Stimulated activated CD4-positive, alpha-beta T cell treated with anti-CD3 and anti-CD28 coated beads, TNF-alpha, amount 100 ng/mL, for 48 hours (primary cell): ENCODE measurements at places on chromosomes 11 and 22.

DNA sequence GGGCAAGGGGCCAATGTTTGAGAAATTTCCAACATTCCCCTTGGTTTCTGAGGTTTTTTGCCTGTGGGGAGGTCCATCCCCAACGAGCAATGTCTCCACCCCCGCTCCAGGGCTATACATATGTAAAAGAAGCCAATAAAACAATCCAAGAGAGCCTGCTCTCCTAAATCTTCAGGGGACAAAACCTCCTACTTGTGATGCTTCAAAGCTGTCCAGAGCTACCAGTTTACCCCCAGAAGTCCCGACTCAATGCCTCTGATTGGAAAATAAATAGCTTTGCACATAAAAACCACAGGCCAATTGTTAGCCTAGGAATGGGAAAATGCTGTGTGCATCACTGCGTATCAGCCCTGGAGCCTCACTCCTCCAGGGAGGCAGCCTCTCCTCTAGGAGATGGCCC lies 66.0 kb upstream of the PAX6 start:
- no peak for DNase-seq

GRCh38 chr11:44607319-44607962 lies 42.0 kb downstream of the CD82 start:
- no peak for DNase-seq

DNA sequence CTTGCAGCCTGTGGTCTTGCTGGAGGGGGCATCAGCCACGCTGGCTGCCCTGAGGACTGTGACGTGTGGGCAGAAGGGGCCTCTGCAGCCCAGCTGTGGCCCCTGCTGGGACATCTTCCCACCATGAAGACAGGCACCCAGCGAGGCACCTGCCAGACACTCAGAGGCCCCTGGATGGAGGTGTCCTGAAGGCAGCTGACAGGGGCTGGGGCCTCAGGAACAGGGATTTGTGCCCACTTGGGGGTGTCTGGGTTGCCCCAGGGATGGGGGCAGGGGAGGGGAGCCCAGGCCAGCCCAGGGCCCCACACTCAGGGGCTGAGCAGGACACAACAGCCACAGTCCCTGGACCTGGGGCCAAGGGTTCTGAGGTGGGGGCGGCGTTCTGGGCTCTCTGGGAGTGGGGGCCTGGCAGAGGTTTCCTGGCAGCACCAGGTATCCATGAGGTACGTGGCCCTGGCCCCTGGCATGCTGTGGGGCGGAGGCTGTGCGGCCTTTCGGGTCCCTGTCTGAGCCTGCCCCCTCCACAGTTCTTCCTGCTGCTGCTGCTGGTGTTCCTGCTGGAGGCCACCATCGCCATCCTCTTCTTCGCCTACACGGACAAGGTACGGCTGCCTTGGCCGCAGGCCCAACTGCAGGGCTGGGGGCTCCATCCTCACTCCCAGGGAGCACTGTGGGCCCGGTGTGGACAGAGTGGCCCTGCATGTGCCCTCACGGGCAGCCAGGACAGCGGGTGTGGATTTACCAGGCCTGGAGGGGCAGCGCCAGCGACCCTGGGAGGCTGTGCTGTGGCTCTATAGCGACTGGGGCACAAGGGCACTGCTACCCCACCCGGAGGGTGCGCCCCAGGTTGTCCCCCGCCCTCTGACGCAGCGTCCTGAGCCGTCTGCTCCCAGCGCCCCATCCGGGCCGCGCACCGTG lies 21.5 kb downstream of the TSPAN4 start:
- DNase-seq, result no peak

DNA sequence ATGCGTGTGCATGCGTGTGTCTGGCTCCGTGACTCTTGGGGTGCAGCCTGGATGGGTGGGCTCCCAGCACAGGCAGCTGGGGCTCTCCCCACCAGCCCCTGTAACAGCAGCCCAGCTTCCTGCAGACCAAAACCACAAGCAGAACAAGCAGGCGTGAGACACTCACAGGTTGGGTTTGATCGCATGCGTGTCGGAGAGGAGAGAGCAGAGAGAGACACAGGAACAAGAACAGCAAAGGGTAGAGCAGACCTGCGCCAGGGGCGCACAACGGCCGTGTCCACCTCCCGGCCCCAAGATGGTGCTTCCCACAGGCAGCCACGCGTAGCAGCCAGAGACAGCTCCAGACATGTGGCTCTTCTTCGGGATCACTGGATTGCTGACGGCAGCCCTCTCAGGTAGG lies at the start of gene CD6:
Gene CD6 (plus strand): TSS at position 161 of the 400 bp plus-strand sequence. CDS start 186 bp downstream, at position 347.
- no peak for DNase-seq

DNA sequence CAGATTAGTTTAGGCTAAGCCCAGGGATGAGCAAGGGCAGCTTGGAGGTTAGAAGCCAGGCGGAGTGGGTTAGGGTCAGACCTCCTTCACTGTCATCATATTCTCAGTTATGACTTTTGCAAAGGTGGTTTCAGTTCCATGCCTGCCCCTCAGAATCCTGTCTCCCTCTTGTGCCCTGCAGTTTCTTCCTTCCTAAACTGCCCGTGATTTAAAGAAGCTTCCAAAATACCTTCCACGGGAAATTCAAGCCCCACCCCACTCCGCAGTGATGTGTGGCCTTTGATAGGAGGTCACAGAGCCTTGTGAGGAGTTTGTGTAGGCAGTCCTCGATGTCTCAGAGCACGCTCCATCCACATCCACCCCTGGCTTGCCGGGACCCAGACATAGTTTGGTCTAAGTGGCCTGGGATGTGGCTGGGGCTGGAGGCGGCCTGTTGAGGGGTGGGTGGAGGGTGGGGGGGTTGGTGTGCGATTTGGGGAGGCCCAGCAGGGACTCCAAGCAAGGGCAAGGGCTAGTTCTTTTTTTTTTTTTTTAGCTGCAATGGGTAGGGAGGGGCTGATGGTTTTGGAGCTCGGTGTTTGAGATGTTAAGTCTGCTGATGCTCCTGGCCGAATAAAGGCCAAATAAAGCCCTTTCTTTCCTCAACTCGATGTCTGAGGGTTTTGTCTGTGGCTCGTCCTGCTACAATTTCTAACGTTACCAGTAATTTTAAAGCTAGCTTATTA lies 1.6 kb upstream of the IFITM1 start:
- no peak for DNase-seq

DNA sequence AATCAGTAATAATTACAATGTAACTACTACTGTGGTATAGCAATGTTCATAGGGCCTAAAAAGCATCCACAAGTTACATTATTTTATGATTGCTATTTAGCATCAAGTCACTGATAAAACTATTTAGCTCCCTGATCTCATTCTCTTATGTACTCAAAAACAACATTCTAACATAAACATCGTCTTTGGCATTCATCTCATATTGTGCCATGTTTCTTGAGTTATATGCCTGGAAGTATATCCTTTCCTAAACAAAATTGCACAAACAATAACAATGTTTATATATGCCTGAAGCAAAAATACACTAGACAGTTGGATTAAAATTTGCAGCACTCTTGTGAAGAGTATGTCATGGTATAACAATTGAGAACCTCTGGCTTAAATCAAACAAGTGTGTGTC lies 34.1 kb downstream of the HORMAD2 start:
- no peak for DNase-seq

DNA sequence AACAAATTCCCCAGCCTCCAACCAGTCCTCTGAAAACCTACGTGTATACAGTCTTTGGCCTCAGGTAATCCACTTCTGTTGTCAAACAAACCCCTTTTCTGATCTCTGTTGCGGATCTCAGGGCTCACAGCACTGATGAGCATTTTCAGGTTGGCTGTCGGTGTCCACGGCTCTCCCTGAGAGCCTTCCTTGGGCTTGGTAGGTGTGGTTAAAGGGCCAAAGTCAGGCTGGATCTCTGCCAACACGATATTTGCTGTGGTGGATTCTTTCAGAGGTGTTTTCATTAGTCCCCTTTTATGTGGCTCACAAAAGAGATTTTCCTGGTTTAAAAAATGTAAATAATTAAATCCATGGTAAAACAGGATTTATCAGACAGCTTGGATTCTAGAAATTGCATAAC lies 2.9 kb downstream of the E2F8 start:
- DNase-seq, result no peak

- DNase-seq, result no peak
Measured at GRCh38 chr11:86228269-86229038, 16.1 kb upstream of the EED start.

DNA sequence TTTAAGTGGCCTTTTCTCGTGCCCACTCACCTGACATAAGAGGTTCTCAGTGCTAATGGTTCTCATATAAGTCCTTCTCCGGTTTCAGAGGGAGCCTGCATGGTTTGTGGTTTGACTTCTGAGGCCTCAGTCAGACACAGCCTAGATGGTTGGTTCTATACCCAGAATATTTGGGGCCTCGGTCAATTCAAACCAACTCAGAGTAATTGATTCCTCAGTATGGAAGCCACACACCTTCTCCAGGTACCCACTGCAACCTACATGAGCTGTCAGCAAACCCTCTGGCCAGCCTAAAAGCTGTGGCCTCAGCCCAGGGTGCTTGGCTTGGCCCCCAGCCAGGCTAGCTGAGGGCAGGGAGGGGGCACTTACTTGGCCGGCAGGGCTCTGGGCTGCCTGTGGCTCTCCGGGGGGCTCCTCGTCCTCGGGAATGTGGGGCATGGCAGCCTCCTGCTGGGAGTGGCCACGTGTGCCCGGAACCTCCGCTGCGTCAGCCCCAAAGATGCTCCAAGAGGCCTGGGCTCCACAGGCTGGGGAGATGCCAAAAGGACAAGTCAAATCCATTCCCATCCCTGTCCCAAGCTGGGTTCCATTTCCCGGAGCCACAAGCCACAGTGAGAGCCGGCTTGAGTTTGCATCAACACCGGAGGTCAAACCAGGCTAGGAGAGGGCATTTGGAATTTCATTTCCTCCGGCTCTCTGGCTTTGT lies 41.7 kb downstream of the IRAG1 start:
- no peak for DNase-seq

DNA sequence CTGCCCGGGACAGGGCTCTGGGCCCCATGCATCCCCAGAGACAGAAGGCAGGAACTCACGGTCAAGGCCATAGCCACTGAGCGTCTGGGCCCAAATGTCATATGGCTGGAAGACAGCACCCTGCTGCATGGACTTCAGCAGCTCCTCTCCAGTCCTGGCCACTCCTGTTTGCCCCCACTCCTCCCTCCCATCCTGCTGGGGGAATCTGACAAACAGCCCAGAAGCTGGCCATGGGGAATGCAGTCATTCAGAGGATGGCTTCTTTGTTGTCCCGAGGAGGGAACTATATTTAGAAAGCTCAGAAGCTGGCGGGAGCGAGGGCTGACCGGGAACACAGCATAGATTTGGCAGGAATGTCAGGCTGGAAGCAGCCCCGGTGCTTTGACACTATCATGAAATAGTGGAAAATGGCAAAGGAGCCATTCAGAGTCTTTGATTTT lies 35.0 kb downstream of the DKK3 start:
- DNase-seq, result no peak

DNA sequence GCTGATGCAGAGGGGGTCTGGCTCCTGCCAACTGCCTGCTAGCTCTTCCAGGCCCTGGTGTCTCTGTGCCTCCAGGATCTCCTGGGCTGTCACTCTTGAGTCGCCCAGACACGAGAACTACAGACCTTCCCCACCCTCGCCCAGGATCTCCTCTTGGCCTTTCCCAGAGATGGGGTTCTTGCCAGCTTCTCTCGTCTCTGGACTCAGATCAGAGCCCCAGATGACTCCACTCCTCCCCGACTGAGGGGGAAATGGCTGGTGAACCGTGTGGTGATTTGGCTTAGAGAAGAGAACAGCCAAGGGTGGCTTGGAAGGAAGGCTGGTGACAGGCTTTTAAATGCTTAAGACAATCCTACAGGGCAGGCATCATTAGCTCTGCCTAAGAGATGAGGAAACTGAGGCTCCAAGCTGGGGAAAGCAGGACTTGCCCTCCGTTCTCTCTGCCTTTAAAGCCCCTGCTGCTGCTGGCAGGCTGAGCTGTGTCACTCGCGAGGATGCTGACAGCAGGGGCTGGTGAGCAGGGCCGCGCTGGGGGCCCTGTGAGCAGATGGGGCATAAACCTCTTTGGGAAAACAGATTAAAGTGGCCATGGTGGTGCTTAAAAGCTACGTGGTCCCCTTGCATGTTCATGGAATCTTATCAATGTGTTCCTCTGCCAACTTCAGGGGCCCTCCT lies 90.3 kb upstream of the THY1 start:
- no peak for DNase-seq

DNA sequence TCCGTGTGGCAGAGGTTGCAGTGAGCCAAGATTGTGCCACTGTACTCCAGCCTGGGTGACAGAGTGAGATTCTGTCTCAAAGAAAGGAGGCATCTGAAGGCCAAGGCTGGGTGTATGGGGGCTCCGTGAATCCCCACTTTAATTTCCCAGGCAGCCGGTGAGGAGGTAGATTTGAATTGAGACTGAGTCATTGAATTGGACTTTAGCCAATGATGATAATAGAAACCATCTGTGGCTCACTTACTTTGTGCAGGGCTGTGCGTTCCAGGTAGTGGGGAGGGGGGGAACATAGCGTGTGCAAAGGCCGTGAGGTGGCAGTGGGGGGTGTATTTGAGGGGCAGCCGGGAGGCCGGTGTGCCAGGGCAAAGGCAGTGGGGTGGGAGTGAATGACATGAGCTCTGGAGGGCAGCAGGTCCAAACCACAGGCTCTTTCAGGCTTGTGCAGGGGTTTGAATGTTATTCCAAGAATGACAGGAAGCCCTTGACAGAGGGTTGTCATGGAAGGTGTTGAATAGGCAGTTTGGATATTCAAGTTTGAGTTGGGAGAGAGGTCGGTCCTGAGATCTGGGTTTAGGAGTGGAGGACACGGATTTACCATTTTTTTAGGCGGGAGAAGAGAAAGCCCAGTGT lies 6.1 kb downstream of the ARHGAP8 start:
- DNase-seq, result no peak

DNA sequence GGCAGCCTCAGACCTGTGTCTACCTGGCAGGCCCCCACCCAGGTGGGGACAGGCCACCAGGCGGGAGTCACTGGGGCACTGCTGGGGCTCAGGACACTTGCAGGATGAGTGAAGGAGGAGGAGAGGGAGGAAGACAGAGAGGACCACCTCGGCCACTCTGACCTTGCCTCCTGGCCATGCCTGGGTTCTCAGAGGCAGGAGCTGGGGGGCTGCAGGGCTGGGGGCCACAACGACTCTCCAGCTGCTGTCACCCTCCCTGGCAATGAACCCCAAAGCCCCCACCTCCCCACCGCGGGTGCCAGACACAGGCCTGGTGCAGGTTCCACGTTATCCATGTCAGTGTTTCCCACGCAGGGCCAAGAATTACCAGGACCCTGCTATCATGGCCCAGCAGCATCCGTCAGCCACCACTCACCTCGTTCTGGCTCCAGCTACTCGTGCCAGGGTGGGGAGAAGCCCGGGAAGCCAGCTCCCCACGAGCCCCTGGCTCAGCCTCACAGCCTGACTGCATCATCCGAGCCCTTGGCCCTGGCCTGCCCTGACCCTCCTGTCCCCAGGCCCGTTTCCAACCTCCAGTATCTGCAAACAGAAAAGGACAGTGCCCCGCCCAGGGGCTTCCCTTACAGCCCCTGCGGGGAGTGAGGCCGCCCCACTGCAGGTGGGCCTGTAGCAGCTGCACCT lies 62.4 kb downstream of the BRD1 start:
- DNase-seq, result no peak
